ENCODE measurements at places on chromosomes 2 and 18.

- no peak for DNase-seq
Measured at GRCh38 chr18:36849288-36850006, 20.5 kb downstream of the KIAA1328 start.

GRCh38 chr2:40466332-40466906 is 14.5 kb upstream of the SLC8A1 start:
- DNase-seq = no peak

DNA sequence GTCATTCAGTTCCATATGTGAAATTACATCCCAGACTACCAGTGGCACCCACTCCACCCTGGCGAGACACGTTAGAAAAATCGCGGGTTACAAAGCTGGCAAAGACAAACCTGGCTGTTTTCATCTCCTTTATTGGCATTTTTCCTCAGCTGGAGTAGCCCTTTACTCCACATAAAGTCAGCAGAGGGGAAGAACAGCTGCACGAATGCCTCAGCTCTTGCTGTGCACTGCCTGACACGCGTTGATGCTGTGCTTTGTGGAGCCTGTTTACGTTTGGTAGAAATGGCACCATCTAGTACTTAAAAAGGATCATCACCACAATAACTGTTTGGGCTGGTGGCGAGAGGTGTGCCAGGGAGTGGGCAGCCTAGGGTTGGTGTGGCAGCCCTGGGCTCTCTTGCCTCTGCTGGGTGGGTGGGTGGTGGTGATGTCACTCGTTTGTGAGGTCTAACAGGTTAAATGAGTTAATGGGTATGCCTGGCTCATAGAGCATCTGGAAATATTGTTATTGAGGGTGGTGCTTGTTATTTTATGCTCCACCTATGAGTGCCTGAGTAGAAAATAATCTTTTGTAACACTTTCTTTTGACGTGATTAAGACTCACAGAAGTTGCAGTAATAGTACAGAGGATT is 16.4 kb downstream of the FARP2 start:
- peak; percentile 52 for DNase-seq

GRCh38 chr2:49686291-49686690 is 532.0 kb upstream of the FSHR start:
- no peak for DNase-seq

DNA sequence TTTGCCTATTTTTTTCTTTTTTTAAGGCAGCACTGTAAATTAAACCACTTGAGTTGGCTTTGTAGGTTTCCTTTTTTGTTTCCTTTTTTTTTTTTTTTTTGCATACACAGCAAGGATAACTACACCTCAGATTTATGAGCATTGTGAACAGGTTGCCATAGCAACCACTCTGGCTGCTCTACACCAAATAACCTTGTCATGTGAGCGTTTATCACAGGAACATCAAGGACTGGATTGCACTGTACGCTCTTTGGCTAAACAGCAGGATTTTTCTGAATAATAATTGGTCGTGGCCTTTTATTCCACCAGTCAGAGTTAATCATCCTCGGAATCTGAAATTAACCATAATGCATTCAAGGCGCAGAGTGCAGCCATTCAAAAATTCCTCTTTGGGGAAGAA is 199.1 kb upstream of the SLC14A2 start:
- DNase-seq = peak; percentile 25

DNA sequence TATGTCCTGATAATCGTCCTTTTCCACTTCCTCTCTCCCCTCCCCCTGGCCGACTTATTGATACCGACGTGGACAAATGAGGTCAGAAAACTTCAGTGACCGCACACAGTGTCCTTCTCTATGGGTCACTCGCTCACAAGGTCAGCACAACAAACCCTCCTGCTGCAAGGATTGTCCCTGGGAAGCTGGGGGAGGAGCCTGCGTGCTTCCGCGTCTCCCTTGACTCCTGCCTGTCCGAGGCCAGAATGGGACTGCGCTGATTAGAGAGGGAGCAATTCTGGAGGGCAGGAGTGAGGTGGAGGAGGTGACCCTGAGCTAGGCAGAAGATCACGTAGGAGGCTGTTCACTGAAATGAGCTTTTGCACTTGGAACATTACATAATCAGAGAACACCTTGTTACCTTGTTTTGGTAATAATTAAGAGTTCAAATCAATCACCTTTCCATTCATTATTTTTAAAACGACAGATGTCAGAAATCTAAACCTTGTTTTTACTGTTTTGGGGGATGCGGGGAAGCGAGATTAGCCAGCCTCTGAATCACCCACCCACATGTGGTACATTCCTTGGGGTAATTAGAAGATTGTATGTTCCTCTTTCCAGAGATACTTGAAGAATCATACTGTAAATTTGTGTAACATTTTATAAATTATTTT is 70.6 kb downstream of the CTAGE1 start:
- no peak for DNase-seq

DNA sequence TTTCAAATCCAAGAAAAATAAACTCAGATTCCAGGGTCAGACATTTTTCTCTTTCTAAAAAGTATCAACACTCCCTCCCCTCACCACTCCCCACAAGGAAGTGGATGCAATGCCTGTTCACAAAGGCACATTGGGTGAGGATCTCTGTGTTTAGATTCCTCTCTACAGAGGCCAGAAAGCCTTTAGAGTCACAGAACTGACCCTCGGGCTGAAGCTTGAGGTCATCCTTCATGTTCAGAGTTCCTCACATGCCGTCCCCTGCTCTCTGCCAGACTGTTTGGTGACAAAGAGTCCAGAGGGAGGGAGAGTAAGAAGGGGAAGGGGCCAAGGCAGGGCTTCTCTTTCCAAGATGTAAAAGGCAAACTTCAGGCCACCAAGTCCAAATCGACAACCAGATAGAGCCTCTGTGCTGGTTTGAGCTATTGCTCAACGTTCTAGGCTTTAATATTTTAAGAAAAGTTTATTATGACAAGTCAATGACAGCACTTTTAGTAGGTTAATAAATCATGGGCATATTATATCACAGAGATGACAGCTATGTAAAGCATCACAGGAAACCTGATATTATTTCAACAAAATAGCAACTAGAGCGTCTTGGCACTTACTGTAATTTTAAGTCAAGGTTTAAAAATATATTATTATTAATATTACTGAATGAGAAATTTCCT is 269.4 kb downstream of the ETAA1 start:
- DNase-seq = no peak

- DNase-seq = no peak
Measured at GRCh38 chr2:119461811-119462210, 30.2 kb downstream of the TMEM37 start.

- DNase-seq = no peak
Measured at GRCh38 chr2:32274289-32274688, 3.4 kb upstream of the YIPF4 start.

DNA sequence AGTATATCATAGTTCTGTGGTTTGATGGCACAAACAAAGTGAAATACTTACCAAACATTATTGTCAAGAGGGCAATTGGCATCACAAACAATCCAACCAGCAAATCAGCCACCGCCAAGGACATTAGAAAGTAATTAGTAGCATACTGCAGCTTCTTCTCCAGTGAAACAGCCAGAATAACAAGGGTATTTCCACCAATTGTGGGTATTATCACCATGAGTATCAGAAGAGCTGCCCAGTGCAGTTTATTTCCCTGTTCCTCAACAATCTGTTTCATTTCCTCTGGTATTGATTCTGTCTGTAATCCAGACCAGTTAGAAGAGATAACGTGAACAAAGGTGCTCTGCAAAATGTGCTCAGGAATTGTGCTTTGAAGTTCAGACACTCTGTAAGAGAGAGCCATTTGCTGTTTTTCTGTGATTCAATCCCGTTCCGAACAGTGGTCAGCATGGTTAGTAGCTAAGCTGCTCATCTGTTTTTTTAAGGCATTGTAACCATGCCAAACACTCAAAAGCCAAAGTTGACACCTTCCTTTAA is 1.4 kb downstream of the HTR2B start:
- DNase-seq = no peak

GRCh38 chr2:142176941-142177340 is 46.1 kb upstream of the LRP1B start:
- DNase-seq = no peak

GRCh38 chr2:11387843-11388242 is 43.4 kb upstream of the ROCK2 start:
- DNase-seq = no peak

- no peak for DNase-seq
Measured at GRCh38 chr18:52723550-52723970, 383.6 kb downstream of the DCC start.

GRCh38 chr2:195563857-195564512 is 93.0 kb upstream of the SLC39A10 start:
- DNase-seq = no peak

DNA sequence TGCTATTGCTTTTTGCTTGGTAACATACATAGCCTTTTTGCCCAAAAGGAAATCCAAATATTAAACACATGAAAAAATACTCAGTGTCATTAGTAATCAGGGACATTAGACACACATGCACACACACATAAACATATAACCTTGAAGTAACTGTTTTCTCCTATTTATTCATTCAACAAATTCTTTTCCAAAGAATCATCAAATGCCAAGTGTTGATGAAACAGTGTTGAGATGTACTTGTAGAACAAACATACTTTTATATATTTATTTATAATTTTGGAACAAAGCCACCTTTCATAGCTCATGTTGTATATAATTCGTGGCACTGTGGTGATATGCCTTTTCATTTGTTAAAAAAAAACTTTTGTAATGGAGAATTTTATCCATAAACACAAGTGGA is 81.0 kb downstream of the APLF start:
- DNase-seq = no peak

DNA sequence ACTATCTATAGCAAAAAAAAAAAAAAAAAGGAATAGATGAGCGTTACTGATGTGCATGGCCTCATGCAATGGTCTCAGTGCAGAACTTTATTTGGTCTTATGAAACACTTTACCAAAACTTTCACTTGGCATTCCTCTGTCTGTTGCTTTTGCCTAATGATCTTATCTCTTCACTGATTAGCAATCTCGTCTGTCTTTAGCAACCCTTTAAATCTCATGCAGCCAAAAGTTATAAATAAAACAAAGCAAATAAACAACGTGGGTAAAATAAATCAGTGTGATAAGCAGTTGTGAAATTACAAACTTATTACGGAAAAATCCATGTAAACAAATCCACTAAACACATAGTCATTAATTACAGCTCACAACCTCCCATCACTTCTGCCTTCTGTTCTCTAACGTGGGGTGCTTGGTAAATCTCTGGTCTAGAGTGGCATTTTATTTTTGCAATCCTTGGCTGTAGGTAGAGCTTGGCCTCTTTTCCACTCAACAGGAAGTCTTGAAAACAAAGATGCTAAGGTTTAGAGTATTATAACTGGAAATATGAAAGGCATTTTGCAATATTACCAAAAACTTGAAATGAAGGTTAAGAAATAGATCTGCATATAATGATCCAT is 288.0 kb downstream of the AFF3 start:
- no peak for DNase-seq

DNA sequence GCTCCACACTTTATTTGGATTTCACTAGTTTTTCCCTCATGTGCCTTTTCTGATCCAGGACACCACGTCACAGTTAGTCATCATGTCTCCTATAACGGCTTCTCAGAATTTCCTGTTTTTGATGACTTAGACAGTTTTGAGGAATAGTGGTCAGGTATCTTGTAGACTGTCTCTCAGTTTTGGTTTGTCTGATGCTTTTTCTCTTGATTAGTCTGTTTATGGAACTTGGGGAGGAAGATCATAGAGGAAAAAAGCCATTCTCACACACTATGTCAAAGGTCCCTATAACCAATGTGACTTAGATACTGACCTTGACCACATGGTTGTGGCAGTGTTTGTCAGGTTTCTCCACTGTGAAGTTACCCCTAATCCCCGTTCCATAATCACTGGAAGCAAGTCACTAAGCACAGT is 89.0 kb downstream of the RAPH1 start:
- DNase-seq = no peak

DNA sequence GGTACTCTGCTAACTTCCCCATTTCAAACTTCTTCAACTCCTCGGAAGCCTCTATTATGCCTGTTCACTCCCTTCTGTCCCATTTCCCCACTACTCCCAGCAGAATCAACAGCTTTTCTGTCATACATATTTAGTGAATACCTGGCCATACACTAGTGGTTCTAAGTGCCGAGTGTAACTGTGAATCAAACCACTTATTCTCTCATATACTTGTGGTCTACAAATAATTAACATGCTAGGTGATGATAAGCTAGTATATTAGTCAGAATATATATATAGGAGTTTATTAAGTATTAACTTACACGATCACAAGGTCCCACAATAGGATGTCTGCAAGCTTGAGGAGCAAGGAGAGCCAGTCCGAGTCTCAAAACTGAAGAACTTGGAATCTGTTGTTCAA is 150.7 kb downstream of the CCDC102B start:
- DNase-seq = no peak

GRCh38 chr2:143001501-143001900 is 124.0 kb downstream of the KYNU start:
- DNase-seq = no peak

GRCh38 chr18:55401638-55402191 is 186.3 kb downstream of the TCF4 start:
- DNase-seq = peak; percentile 81

DNA sequence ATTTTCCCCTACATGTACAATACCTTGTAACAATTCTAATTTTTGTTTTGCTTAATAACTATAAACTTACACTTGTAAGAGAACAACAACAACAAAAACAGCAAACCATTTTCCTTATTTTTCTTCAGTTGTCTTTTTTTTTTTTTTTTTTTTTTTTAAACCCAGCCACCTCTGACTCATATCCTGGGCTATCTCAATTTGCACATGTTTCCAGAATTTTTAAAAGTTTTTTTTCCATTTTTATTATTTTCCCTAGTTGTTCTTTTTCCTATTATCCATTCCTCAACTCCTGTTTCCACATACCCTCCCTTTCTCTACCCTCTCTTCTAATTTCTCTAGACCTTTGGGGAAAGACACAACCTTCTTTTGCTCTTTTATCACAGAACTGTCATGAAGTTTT is 112.5 kb downstream of the EFEMP1 start:
- no peak for DNase-seq

GRCh38 chr2:10329880-10330699 is 27.4 kb downstream of the HPCAL1 start:
- no peak for DNase-seq

Data from tongue (tissue), 3 donors.